ENCODE measurements at places on chromosomes 16 and 17. TPM values are rescaled to one million over a fixed set of nuclear protein-coding genes. Genes with fewer than 3 reads are reported as not detected.

The DYNLRB2 gene
- 43.5 TPM for total RNA-seq

DNA sequence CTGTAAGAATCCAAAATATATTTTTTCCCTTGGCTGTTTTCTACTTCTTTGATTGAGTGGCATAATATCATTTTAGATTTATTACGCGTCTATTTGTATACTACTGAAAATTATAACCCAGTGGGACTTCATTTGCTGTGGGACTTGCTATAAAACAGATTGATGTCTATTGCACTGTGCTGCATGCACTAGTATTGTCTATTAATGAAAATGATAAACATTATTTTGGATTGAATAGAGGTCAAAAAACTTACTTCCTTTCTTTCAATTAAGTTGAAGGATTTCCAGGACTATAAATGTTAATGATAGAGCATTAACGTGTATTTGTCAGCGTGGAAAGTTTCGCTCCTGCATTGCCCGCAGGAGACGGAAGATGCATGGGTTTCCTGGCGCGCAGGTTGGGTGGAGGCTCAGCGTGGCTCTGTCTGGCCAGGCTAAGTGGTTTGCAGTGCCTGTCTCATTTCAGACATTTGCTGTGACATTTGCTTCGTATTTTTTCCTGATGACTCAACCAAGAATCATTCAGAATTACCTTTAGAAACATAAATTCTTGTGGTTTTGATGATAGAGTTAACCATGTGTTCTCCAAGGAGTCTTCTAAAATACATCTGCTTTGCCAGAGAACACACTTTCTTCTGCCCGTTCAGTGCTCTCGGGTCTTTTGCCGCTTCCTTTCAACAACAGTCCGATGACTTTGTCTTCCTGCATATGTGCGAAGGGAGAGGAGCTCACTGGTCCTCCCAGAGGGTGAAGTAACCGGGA, 216.7 kb downstream of the RPTOR start:
- no peak for DNase-seq

DNA sequence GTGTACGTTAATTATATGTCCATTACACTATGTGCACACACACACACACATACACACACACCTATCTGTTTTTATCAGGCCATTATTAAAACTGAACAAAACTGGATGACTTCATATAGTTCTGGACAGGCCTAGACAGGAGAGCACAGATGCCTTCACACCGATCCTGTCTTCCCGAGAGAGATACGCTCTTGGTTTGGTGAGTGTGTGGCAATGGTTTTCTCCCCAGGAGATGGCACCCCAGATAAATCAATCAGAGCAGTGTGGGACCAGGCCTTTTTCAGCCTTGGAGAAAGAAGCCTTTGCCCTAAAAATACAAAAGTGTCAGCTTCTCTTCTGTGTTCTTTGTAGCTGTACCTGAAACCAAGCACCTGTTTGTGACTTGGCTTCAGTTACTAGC, 83.7 kb downstream of the CPPED1 start:
- no peak for DNase-seq

The CTRB2 gene
- not detected for total RNA-seq

DNA sequence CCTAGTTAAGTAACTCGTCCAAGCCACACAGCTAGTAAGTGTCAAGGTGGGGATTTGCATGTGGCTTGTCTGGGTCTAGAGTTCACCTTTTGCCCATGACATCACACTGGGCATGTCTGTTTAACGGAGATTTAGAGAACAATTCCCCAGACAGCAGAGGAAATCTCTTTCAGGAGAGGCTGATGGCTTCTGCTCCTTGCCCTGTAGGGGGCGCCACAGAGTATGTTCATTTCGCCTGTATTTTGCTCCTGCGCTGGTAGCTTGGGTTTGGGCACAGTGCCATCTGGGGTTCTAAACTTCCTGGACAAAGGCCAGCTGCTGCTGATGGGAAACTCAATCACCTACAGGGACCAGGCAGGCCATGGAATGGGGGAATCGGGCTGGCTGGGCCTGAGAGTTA, 20.4 kb downstream of the OTOA start:
- DNase-seq = peak; percentile 4

- peak; percentile 10 for DNase-seq
Measured at GRCh38 chr16:24748242-24748641, 18.8 kb downstream of the TNRC6A start.

Measured in prostate gland (tissue), 2 donors.